ENCODE measurements at places on chromosomes 2 and 18.

DNA sequence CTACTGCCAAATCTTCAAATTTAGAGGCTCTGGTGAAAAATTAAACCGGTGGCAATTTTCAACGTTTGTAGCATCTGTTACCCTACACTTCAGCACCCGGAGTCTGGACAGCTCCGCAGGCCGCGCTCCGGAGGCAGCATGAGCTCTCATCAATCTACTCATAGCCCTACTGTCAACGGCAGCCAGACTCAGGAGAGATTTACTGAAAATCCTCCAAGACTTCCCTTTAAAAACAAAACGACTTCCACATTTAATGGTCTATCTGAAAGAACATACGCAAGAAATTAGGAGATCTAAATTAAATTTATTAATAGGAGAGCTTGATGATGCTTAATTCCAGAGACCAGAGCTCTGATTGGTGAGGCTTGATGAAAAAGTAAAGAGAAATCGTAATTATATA lies 970 bp upstream of the ADCYAP1 start:
- peak; percentile 75 for DNase-seq

- peak; percentile 85 for DNase-seq
Measured at GRCh38 chr18:59707306-59707705, 10.1 kb upstream of the CCBE1 start.

- no peak for DNase-seq
Measured at GRCh38 chr2:195532628-195533271, 124.3 kb upstream of the SLC39A10 start.

GRCh38 chr2:30792521-30792920 lies 14.7 kb downstream of the CAPN13 start:
- DNase-seq = no peak

- no peak for DNase-seq
Measured at GRCh38 chr2:62264186-62264585, 68.3 kb downstream of the B3GNT2 start.

DNA sequence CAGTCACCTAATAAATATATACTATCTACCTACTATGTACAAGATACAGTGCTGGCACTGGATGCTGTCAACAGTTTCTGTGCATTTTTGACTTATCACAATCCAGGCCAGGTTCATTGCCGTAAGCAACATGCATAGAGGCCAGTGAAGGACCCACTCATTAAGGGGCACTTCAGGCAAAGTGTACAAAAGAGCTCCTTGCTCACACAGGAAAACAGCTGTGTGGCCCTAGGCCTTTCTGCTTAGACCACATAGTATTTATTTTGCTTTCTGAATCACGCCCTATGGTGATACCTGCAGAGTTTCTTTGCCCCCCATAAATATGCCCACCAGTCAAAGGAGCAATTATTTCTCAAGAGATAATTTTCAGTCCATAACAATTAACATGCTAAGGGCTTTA lies 39.6 kb upstream of the STAT4 start:
- no peak for DNase-seq

- no peak for DNase-seq
Measured at GRCh38 chr2:179772346-179772745, 89.1 kb downstream of the ZNF385B start.

GRCh38 chr2:142299021-142299420 lies 168.2 kb upstream of the LRP1B start:
- no peak for DNase-seq

DNA sequence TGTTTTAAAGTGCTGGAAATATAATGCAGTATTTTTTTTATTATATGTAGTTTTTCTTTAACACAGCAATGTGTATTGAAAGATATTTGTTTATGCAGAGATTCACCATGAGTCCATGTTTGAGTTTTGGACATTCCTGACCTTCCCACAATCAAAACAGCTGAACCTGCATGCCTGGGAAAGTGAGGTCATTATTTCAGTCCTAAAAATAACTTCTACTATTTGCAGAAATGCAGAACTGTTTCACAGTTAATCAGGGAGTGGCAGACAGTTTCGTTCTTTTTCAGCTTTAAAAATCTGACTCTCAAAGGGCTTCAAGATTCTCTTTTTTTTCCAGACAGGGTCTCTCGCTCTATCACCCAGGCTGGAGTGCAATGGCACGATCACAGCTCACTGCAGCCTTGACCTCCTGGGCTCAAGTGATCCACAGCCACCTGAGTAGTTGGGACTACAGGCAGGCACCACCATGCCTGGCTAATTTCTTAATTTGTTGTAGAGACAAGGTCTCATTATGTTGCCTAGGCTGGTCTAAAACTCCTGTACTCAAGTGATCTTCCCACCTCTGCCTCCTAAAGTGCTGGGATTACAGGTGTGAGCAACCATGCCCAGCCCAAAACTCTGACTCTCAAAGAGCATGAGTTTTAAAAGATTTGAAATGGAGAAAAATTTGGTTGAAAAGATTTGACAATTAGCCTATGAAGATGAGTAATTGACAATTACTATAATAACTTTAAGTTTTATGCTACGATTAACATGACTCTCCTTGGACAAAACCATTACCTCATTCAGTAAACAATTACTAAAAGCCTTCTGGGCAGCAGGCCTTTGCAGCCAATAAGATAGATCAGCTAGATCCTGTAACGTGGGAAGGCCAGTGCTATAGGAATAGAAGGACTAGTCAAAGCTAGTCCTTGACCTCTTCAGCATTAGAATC lies 5.0 kb upstream of the MYL12B start:
- DNase-seq = no peak

DNA sequence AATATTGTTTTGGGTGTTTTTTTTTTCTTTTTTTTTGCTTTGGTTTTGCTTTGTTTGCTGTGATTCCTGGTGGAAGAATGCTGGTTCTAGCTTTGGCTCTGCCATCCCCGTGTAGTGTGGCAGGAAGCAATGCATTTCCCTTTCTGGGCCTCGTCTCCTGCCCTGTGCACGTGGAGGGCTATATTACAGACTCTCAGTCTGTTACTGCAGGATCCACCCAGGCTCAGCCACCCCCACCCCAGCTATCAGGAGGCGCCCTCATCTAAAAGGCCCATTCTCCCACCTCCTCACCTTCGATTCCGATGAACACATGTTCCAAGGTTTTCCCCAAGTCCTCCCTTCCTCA lies 152.3 kb downstream of the TFCP2L1 start:
- DNase-seq = no peak

GRCh38 chr18:53153281-53153680 lies 813.3 kb downstream of the DCC start:
- DNase-seq = no peak

- no peak for DNase-seq
Measured at GRCh38 chr2:53896864-53897263, 37.1 kb upstream of the GPR75 start.

- DNase-seq = no peak
Measured at GRCh38 chr2:128784626-128785306, 466.1 kb upstream of the HS6ST1 start.

DNA sequence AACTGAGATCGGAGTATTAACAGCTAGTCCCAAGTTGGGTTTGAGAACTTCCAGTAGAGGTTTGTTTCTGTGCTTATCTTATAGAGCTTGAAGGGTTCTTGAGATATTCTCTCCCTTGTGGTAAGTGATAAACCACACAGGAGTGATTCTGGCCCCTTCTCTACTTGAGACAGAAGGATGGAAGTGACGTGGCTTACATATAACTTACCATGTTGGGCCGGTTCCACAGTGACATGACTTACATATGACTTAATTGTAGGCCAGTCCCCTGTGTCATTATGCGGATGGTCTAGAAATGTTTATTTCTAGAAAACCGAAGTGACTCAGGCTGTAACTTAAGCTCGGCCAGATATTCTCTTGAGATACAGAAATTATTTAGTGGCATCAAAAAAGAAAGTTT lies 62.7 kb downstream of the TRAPPC12 start:
- DNase-seq = no peak

DNA sequence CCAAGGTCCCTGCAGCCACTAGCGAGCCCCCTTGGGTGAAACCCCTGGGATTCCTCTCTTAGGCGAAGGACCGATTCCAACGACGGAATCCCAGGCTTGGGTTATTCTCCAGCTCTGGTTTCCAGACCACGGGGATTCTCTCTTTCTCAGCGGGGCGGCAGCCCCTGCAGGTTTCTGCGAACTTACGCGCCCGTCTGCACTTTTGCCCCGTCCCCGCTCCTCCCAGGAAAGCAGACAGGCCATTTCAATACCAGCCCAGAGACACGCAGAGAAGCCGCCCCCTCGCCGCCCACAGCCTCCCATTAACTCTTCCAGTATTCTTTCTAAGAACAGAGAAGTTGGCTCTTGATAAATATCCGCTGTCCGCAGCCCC lies 1.2 kb downstream of the CBLN2 start:
- DNase-seq = no peak

DNA sequence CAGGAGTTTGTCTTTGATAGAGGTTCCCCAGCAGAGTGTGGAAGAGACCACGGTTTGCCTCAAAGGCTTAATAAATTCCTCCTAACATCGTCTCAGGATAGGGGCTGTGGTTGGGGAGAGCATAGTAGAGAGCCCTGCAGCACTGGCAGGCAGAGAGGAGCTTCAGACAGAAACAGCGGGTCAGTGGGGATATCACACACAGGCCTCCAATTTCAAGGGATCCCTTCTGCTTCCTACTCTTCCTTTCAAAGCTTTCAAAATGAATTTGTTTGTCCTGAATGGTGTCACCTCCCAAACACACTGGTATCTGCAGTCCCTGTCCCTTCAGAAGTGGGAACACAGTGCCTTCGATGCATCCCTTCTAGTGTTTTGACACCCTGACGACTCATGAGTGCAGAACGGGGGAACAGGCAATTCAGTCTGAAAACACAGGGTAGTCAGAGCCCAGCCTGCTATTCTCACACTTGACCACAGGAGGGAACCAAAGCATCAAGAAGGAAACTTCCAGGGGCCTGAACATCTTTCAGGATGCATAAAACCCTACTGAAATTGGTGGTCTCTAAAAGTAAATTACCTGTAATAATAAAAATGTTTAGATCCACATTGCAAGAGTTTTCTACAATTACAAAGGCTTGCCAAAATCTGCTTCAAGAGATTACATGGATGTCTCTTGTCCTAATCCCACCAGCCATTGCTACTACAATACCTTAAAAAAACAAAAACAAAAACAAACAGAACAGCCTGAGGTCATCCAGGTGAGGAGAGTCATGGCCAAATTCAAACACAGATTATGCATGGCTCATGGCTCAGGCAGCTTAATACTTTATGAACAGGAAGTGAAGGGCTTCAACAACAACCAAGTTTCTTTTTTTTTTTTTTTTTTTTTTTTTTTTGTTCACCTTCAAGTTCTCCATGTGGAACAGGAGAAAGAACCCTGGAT lies 49.8 kb downstream of the SLC14A2 start:
- peak; percentile 70 for DNase-seq

GRCh38 chr2:47172156-47172921 lies 17.2 kb upstream of the STPG4 start:
- no peak for DNase-seq

- peak; percentile 90 for DNase-seq
Measured at GRCh38 chr2:27798948-27799645, 27.6 kb downstream of the MRPL33 start.

GRCh38 chr18:77124452-77124922 lies 8.1 kb downstream of the MBP start:
- DNase-seq = no peak

DNA sequence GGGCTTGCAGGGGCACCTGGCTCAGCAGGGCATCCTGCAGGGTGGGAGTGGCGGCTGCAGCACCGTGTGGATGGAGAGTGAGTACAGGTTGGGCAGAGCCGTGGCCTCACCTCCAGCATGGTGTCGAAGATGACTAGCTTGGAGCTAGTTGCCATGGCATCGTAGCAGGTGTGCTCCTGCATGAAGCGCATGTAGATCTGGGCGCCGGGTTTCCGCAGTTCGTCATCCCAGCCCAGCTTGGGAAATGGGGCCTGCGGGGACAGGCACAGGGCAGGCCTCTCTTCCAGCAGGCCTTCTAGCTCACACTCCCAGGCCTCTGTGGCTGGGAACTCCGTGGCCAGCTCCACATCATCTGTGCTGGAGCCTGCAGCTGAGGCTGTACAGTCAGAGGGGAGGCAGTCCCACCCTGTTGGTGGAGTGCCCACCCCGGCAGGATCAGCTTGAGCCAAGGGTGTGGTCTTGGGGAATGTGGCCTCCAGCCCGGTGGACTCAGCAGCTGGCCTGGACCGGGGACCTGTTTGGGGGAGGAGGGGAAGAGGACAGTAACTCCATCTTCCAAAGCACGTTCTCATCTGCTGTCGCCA lies 1.6 kb downstream of the PRKAG3 start:
- no peak for DNase-seq

DNA sequence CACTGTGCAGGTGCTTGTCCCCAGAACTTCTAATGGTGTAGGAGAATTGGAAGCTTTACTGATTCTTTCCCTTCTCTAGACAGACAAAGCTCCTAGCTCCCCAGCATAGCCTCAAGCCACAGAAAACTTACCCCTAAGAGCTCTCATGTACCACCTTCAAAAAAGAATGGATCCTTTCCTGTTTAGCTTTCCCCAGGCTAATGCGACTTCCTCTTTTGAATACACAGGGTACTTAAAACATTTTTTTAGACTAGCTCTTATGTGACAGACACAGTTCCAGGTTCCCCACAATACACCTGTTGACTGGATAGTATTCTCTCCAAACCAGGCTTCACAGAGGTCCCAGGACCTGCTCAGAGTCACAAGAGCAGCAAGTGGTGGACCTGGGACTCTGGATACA lies 8.3 kb downstream of the CTAGE1 start:
- DNase-seq = no peak

- DNase-seq = no peak
Measured at GRCh38 chr2:186889101-186889879, 40.3 kb upstream of the ZSWIM2 start.

GRCh38 chr18:50158866-50159653 lies 35.9 kb downstream of the MYO5B start:
- peak; percentile 83 for DNase-seq

- DNase-seq = no peak
Measured at GRCh38 chr2:193973781-193974180, 1683.2 kb upstream of the SLC39A10 start.

DNA sequence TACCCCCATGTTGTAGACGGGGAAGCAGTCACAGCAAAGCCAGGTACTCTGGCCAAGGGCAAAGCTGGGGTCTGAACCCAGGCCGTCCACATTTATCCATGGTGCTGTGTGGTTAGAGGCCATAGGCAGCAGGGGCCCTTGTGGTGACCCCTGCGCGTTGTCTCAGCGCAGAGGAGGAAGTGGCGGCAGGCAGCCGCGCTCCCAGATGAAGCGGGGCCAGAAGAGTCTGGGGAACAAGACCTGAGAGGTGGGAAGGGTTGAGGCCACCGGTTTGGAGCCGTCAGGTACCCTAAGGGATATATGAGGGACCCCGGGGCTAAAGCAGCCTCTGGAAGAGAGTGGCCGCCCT lies 770 bp downstream of the ZNF396 start:
- DNase-seq = peak; percentile 25

GRCh38 chr2:220125551-220125950 lies 498.1 kb downstream of the SLC4A3 start:
- DNase-seq = no peak

GRCh38 chr2:39712953-39713352 lies 47.2 kb downstream of the TMEM178A start:
- DNase-seq = no peak

- no peak for DNase-seq
Measured at GRCh38 chr2:181430406-181431118, 26.6 kb upstream of the ITGA4 start.

GRCh38 chr2:149652926-149653325 lies 65.4 kb upstream of the MMADHC start:
- no peak for DNase-seq

- no peak for DNase-seq
Measured at GRCh38 chr2:121697108-121697631, 39.5 kb downstream of the NIFK start.

All from ELF-1 (cell line).